ENCODE measurements at places on chromosomes 12 and 14.

DNA sequence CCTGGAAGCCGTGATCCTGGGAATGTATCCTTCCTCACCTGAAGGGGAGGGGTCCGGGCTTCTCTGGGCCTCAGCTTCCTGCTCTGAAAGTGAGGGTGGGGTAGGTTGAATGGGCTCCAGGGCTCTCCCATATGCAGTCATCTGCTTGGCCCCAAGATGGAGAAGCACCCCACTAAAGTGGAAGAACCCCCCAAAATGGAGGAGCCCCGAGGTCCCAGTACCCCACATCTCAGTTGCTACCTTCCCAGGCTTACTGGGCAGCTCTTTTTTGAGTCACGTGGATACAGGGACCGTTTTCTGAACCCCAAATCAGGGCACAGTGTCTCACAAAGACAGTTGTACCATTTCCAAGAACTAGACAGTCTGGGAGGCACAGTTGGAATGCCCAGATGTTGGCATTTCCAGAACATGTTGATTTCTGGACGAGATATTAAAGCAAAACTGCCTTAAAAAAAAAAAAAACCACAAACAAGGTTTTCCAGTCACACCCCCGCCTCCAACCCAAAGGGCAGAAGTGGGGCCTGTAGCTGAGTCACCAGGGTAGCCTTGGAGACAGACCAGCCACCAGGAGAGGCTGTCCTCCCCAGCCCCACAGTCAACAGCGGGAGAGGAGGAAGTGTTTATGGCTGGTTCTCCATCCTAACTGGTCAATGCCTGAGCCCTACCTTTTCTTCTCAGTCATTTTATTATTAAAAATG lies 12.1 kb downstream of the VASH1 start:
- DNase-seq: peak; percentile 78

DNA sequence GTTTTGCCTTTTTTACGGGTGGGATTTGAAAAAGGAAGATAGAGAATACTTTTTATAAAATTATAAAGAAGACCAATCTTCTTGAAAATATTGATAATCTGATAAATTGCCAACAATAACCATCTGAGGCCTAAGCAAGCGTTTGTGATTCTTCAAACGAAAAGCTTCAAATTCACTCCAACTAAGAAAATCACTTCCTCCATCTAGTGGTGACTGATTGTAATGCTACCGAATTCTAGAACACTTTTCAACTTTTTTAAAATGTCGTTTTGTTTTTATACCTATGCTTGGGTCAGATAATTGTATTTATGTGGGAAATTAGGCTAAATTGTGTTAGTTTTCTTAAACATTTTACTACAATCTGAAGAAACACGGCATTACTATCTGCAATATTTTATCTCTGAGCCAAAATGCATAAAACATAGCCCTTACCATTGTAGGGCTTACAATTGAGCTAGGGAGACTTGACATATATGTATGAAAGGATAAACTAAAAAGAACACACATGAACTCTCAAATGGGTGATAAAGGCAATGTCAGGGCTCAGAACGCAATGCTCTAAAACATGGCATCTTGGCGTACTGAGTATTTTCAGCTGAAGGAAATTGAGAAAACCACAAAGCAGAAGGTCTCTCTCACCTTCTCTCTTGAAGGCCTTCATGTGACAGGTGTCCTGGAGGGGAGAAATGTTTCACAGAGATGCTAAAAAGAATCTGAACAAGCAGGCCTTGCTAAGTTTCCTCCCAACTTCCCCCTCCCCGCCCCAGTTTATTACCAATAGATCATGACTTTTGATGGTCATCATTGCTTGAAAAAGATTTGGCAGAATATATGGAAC lies 36.8 kb upstream of the G2E3 start:
- peak; percentile 47 for DNase-seq

- DNase-seq: no peak
Measured at GRCh38 chr14:92961567-92961855, 38.6 kb downstream of the CHGA start.

- no peak for DNase-seq
Measured at GRCh38 chr14:100670753-100671049, 56.0 kb upstream of the DLK1 start.

DNA sequence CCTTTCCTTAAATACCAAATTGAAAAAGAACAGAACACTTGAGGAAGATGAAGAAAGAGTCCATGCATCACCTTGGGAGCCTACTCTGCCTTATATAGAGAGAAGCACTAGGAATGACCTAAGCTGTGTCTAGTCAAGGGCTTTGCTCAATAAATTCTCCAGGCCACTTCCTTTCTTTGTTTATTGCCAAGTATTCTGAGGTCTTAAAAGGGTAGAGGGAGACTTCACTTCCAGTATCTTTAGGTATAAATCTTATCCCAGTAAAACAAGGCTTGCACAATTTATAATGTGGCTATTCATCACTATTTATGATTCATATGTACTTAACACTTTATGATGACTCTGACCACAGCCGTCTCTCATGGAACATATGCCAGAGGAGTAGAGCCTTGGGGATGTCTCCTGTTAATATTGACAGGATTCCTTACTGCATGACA lies 85.1 kb upstream of the ARHGAP5 start:
- peak; percentile 98 for DNase-seq

DNA sequence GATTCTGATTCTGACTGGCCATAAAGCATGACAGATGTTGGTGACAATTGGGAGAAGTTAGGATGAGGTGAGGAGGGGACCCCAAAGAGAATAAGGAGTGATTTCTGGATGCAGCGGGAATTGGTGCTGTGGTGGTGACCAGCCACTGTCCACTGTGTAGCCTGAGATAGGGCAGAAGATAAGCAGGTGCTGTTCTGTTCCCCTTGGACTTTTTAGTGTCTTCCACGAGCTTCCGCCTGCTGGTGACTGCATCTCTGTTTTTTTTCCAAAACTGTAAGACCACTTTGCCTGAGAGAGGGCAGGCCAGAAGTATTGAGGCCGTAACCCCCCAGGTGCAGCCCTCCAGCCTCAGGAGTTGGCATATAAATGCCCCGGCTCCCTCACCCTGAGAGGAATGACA lies 161.2 kb upstream of the MYL2 start:
- DNase-seq: no peak

DNA sequence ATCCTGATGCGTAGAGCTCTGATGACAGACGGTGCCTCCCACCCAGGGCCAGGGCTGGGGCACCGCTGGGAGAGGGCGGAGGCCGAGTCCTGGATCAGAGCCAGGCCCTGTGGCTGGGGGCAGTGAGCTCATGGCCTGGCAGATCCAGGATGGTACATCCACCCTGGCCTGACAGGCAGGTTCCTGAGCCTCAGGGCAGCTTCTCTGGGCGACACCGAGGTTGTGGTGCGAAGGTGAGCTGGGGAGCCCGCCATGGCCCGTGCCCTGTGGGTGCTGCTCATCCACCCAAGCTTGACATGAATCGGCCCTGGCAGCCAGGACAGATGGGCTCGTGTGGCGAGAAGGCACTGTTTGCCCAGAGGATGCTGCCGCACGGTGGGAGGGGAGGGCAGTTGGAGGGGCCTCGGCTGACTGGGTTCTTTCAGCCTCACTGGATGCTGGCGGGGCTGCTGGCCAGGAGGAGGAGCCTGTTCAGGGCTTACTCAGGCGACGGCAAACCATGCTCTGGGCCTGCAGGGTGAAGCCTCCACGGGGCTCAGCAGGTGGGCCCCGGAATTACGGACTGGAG lies 16.6 kb downstream of the LRTM2 start:
- DNase-seq: no peak

- DNase-seq: no peak
Measured at GRCh38 chr14:92021523-92021922, 18.3 kb downstream of the TRIP11 start.

- DNase-seq: peak; percentile 29
Measured at GRCh38 chr14:88613552-88614010, 50.7 kb downstream of the ZC3H14 start.

GRCh38 chr12:110555577-110556406 lies 27.3 kb downstream of the PPTC7 start:
- peak; percentile 86 for DNase-seq

GRCh38 chr12:52687497-52688385 lies 7.5 kb upstream of the KRT1 start:
- DNase-seq: no peak

DNA sequence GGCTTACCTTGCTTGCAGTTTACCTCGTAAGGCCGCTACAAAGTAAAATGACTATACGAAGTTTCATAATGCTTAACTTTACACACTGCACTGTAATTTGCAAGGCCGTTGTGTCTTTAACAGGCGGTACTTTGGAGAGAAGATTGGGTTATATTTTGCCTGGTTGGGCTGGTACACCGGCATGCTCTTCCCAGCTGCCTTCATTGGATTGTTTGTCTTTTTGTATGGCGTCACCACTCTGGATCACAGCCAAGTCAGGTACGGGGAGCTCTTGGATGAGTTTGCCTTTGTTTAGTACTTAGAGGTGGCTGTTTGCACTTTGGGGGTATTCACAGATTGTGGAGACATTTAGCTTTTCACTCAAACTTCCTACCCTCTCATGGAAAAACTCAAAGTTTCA lies 167.8 kb downstream of the SLC5A8 start:
- DNase-seq: no peak

- no peak for DNase-seq
Measured at GRCh38 chr12:52250048-52250990, 17.3 kb downstream of the KRT7 start.

- no peak for DNase-seq
Measured at GRCh38 chr12:98678946-98679610, 34.0 kb downstream of the APAF1 start.

DNA sequence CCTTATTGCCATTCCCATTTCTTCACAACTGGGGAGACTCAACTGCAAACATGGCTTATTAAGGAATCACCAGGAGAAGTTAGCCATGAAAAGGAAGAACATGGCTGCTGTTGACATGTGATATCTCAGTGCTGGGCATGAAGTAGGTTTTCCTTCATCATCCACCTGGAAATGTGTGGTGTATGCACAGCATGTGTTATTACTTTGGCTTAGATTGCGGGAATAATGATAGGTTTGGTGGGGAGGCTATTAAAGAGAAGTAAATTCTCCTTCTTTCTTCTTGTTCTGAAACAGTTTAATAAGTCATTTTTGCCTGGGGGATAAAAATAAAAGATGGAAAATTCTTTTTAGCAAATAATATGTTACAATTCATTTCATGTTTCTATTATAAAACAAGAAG lies 23.7 kb upstream of the CLEC14A start:
- DNase-seq: no peak

DNA sequence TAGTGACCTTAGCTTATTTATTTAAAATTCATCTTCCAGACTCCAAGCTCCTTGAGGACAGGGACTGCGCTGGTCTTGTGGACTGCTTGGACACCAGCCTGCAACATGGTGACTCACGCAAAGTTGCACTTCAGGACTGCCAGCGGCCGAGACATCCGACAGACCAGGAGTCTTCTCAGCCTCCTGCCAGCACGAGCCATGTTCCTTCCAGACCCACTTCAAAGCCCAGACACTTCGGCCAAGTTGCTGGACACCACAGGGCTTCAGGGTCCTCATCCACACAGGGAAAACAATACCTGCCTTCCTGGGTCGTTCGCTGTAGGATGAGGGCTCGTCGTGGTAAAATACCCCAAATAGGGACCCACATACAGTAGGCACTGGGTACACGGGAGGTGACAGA lies 88.7 kb downstream of the BCL11B start:
- no peak for DNase-seq

- DNase-seq: no peak
Measured at GRCh38 chr12:62694632-62695031, 228.0 kb downstream of the MON2 start.

- DNase-seq: no peak
Measured at GRCh38 chr12:2333491-2334195, 280.9 kb downstream of the CACNA1C start.

DNA sequence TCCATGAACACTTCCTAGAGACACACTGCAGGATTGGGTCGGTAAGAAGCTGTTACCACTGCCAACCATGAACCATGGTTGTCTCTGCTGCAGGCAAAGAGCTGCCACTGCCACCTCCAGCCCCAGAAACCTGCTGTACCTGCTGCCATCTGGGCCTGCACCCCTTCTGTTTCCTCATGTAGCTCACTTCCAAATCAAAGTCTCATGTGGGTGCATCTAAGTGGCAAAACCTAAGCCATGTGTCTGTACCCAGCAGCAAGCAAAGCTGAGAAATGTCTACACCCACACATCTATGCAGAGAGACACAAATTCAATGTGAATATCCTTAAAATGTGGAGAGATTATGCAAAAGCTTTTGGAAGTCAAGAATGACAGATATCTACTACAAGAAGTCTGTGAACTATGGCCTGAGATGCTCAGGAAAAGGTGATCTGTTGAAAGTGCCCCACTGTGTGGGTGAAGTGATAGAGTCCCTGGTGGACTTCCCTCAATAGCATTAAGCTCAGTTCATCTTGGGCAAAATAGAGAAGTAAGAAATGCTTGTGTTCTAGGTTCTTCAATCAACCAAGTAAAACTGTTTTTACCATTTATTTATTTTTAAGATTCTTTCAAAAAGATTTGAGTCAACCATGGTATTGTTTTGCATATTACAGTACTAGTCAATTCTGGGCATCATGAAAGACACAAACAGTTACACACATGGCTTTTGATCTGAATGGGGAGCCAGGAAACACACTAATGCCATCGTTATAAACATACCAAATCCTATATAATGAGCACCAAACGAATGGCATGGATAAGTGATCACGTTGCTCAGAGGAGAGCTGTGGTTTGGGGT lies 64.4 kb downstream of the FOS start:
- DNase-seq: no peak

DNA sequence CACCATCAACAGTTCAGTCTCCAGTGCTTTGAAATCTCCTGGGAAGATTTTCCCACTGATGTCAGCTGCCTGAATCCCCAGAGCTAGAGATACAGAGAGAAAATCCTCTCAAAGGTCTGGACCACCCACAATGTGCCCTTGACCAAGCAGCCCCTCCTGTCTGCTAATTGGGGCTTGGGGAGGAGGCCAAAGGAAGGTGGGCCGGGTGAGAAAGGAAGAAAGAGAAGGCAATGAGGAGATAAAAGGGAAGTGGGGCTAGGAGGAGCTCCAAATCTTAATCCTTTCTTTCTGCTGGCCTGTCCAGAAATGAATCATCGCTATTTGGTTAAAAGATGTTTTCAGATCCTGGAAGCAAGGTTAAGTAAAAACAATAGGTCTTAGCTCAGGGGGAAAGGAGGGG lies 322.9 kb downstream of the BCL11B start:
- no peak for DNase-seq

- DNase-seq: no peak
Measured at GRCh38 chr12:121874071-121874470, 14.5 kb upstream of the PSMD9 start.

- DNase-seq: peak; percentile 16
Measured at GRCh38 chr12:100401660-100402059, 44.8 kb downstream of the SLC17A8 start.

GRCh38 chr14:103328941-103329340 lies 5.1 kb upstream of the EIF5 start:
- DNase-seq: no peak

All from AG10803 (cell line).